ENCODE measurements at places on chromosomes 3 and 15.
A peak's percentile ranks its signal among the peaks of the same experiment; 100 is the strongest.

DNA sequence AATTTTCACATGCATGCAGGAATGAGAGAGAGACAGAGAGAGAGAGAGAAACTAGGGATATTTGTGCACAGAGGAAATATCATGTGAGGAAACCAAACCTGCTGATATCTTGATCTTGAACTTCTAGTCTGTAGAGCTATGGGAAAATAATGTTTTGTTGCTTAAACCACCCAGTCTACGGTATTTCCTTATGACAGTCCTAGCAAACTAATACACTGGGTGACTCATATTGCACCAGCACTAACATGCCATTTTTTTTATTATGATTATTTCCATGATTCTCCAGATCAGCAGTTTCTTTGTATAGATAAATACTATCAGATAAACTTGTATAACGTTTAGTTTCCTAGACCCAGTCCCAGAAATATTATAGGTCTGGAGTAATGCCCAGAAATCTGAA lies 1259.0 kb downstream of the ZPLD1 start:
- no peak for DNase-seq

DNA sequence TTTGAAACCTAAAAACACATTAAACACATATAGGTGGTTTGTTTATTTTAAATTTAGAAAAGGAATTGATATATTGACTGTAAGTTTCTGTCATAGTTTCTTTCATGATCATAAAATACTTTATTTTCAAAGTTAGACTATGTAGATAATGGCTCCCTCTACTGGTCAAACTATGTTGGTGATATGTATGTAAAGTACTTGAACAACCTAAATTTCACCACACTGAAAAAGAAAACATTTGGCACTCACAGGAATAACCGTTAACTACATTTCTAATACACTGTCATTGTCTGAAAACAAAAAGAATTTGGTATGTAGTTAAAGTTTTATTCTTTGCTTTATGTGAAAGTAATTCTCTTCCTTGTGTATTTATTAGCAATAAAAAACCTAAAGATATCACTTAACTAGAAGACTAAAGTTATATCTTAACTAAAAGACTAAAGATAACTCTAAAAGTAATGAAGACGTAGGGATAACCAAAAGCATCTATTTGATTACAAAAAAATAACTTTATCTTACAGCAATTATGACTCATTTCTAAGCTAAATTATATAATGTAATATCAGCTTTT lies 427.5 kb downstream of the VGLL3 start:
- DNase-seq = peak; percentile 39

- peak; percentile 73 for DNase-seq
Observed at GRCh38 chr3:116148881-116149851, 296.1 kb downstream of the LSAMP start.

GRCh38 chr3:71585887-71586809 lies 2.6 kb upstream of the FOXP1 start:
- no peak for DNase-seq

DNA sequence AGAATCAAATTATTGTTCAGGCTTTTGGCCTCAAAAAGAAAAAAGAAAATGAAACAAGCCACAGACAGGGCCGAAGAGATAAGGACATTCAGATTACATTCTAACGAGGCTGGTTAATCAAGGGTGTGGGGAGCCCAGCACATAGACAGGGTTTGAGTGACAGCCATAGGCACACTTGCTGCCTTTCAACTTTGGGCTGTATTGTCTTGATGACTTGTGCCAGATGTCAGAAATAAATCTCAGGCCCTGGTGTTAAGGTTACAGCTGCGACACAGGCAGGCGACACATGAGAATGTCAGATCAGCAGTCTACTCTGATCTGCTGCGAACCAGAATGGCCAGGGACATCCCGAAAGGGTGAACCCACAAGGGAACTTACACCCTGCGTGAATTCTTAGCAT lies 231.2 kb upstream of the ARRDC4 start:
- DNase-seq = no peak
